ENCODE measurements at places on chromosomes 16 and 17.

DNA sequence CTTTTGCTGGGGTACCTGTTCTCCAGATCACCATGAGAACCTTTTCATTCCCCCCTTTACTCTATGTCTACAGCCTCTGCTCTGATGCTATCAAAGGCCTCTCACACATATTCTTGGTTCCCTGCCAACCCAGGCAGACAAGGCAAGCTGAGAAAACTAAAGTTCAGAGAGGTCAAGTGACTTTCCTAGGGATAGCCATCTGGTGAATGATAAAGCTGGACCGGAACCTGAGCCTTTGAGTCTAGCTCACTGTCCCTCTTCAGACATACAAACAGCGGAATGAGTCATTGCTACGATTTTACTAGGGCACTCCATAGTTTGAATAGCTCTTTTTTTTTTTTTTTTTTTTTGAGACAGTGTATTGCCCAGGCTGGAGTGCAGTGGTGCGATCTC is 73.3 kb downstream of the XYLT1 start:
- DNase-seq = no peak

GRCh38 chr16:81313701-81314602 is 810 bp upstream of the GAN start:
- DNase-seq = no peak

DNA sequence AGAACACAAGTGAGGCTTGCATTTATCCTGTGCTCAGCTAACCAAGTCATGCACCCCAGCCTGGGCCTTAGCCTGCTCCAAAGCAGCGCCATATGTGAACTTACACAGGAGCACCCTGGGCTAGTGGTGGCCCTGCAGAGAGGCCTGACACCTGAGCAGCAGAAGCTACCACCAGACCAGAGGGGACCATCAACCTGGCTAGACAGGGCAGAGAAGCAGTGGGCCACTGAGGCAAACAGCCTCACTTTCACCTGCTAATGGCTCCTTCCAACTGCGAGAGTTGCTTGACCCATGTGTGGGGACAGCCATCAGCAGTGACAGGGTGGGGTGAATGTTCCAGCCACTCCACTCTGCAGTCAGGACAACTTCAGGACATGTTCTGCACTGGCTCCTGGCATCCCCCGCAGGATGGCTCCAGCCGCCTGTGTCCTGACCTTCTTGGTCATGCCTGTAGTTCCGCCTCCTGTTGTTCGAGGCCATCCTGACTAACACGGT is 2.9 kb upstream of the C16orf95 start:
- DNase-seq = no peak

- DNase-seq = no peak
Observed at GRCh38 chr16:56120447-56121155, 70.7 kb upstream of the GNAO1 start.

GRCh38 chr16:10787304-10787703 is 31.3 kb downstream of the TVP23A start:
- DNase-seq = no peak

DNA sequence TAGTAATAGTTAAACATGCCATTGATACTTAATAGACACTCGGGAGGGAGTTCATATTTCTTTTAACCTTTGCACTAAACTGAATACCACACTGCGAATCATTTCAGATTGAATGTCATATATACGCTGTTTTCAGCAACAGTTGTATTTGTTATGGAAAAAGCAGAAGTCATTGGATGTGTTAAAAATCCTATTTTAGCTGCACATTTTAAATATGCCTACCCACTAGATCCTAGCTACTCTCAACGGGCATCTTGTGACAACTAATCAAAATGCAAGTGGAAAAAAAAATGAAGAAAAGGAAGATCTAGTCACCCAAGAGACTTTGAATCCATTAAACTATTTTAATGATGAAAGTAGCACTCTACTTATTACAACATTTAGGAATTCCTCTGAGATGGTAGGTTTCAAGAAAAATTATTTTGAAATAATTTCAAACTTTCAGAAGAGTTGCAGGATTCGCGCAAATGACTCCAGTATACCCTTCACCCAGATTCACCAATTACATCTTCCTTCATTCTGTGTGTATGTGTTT is 51.4 kb upstream of the MNT start:
- DNase-seq = no peak

DNA sequence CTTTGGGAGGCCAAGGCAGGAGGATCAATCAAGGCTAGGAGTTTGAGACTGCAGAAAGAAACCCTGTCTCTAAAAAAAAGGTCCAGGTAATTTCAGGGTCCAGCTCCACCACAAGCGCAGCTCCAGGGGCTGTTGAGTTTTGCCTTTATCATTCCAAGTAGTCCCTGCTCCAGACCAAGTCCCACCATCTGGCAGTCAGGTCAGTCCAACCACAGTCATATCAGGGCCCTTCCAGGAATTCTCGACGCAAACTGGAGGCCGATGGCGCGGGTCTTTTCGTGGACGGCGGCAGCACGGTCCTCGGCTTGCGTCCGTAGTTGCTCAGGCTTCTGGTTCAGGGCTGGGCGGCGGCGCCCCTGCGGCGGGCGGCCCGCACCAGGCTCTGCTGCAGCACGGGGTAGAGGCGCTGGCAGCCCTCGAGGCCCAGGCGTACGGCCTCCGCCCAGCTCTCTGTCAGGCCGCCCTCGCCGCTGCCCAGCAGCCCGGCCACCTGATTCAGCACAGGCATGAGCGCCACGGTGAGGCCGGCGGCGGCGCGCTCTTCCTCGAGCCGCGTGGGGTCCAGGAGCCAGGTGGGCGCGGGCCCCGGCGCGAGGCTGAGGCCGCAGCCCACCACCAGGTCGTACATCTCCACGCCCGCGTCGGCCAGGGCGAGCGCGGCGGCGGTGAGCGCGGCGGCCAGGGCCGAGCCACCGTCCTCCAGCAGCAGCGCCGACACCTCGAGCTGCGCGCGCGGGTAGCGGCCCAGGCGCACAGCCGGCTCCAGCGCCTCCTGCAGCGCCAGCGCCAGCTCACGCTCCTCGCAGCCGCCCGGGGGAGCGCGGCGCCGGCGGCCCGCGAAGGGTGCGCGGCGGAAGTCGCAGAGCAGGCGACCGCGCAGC is 752 bp downstream of the EXOSC6 start:
- DNase-seq = no peak

GRCh38 chr16:73529303-73530012 is 481.5 kb upstream of the ZFHX3 start:
- DNase-seq = no peak

DNA sequence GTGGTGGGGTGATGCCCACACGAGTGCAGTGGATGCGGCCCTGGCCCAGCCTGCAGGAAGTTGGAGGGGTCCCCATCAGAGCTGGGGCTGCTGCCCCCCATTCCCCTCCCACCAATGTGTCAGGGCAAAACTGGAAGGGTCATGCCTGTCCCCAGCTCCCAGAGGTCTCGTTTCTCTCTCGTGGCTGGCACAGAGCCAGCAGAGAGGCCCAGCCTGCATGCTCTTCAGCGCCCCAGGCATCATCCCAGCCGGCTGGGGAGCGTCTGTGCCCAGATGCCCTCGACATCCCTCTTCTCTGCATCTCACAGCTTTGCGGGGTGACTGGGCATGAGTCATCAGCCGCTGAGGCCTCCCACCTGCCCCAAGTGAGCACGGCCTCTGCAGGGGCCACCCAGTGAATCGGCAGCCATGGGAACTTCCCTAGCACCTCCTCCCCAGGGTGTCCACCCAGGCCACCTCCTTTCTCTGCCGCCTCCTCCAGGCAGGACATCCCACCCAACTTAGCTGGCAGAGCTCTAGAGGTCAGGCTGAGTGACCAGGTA is 9.8 kb upstream of the CSNK1D start:
- DNase-seq = peak; percentile 62

DNA sequence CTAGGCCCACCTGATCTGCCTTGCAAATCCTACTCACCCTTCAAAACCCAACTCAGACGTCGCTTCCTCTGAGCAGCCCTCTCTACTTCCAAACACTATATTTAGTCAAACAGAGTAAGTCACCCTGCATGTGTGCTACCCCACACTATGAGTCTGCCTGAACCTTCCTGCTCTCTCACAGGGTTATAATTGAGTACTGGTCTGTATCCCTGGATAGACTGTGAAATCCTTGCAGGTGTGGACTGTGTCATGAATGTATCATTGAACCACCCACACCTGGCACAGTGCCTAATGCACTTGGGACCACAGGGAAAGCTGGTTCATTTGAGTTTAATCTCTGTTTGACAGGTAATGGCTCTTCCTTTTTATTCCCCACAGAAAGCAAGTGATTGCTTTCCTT is 3.4 kb downstream of the FBXO39 start:
- DNase-seq = no peak

GRCh38 chr16:58556678-58557077 is 41.4 kb downstream of the SETD6 start:
- no peak for DNase-seq

DNA sequence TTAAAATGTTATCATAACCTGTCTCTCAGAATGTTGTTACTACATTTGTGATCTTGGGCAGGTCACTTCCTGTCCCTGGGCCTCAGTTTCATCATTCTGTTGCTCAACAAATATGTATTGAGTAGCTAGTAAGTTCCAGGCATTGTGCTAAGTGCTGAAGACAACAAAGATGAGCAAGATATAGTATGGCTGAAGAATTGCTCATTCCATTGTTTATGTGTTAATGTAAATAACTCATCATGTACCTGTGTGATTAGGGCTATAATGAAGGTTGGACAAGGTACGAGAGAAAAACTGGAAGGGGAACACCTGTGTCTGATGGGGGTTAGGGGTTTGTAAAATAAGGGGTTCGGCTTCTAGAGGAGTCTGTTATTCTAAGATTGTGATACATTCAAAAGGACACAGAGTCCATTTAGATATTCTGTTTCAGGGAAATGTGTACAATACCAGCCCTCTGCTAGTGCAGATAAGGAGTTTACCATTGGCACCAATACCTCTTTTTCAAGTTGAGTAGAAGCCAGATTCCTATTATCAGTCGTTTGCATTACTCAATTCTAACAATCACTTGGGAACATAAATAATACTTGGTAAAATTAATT is 20.0 kb downstream of the TUBG1 start:
- DNase-seq = no peak

DNA sequence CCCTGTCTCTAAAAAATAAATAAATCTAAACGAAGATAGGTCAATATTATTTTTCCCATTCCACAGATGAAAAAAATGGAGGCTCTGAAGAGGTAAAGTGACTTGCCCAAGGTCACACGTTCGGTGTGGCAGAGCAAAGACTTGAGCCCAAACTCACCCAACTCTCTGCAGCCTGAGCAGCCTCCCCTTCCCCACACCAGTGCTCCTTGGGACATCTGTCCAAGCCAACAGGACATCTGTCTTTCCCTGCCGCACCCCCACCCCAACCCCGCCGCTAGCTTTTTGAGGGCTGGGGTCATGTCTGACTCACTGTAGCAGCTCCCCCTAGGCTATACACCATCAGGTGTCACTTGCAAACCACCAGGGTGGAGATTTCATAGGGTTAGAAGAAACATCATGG is 5.2 kb upstream of the BEAN1 start:
- DNase-seq = no peak

- no peak for DNase-seq
Observed at GRCh38 chr16:81554979-81555378, 110.4 kb downstream of the CMIP start.

- no peak for DNase-seq
Observed at GRCh38 chr16:61944004-61944403, 92.2 kb downstream of the CDH8 start.

DNA sequence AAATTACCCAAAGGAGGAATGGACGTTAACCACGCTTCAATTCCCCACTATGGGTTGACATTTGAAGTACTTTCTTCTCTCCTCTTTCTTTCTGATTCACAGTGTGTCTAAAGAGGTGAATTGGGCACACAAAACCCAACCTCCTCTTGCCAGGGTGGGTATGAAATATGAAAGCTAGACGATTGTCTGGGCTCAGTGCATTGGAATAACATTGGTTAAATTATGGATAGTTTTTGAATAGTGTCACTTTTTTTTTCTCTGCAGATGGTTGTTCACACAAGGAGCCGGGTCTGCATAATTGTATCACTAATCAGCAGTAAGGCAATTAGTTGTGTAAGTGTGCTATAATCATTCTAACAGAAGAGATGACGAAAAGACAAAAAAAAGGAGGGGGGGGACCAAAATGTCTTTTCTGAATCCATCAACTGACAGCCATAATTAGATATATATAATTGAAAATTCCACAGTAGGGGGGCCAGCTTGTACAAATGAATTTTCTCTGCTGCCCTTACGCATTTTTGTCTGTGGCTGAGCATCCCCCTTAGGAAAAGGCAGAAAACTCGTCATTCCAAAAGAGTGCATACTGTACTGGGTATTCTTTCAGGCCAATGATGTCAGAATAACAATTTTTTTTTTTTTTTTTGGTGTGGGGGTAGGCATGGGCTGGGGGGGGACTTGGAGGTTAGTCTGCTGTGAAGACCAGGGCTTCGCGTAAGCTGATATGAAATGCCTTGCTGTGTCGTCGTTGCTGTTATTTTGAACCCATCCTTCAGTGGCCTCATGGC is 307.5 kb upstream of the SALL1 start:
- DNase-seq = no peak

DNA sequence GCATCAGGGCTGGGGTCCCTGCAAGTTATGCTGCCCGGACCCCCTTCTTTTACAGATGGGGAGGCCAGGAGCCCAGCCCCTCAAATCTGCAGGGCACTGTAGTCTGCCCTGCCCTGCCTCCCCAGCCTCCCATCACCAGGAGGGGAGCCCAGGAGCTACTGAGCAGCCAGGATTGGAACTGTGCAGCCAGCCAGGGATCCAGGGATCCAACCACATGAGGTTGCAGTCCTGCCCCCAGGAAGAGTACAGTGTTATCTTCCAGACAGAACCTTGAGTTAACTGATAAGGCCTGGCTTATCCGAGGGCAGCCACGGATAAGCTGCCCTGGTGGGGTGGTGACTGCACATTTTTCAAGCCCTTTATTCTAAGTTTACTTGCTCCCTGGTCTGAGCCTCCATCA is 11.4 kb upstream of the NDRG4 start:
- DNase-seq = no peak

DNA sequence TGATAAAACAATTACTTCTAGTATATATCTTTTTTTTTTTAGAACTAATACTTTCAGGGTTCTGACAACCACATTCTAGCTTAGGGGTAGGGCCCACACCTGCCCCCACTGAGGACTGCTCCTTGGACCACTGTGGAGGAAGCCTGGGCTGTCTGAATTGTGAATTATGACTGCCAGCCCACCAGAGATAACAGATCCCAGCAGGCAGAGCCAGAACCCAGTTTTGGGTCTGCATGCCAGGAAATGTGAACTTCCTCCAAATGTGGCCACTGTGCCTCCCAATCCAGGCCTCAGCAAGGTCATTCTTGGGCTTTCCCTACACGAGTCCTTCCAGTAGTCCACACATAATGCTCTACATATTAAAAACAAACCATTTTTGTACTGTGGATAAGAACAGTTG is 15.9 kb downstream of the VEZF1 start:
- no peak for DNase-seq

DNA sequence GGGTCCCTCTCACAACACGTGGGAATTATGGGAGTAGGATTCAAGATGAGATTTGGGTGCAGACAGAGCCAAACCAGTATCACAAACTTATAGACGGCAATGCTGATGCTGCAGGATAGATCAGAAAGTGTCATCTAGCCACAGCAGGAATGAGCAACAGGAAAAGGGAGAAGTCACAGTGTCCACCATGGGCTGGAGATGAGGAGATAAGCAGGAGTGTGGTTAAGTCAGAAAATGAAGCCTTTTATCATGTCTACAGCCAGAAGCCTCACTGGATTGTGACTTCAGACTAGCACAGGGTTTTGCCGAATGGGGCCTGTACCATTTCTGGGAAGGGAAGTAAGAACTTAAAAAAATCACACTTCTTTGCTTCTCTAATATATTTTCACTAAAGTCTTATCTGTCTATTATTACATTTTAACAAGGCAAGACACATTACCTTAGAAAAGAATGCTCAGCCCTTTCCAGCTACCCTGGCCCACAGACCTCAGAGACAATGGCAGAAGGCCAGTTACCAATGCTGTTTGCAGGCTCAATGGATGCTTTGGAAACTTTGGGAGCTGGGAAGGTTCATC is 490.2 kb upstream of the SALL1 start:
- no peak for DNase-seq
